Stimulated activated CD4-positive, alpha-beta T cell treated with anti-CD3 and anti-CD28 coated beads, Interleukin-12 subunit alpha, Interleukin-12 subunit beta, amount 100 ng/mL, for 24 hours (primary cell): ENCODE measurements at places on chromosomes 7 and 10.

- DNase-seq: no peak
Observed at GRCh38 chr7:100215895-100216294, 3.9 kb upstream of the PVRIG start.

- DNase-seq: no peak
Observed at GRCh38 chr7:116259156-116259870, 49.0 kb downstream of the TES start.

DNA sequence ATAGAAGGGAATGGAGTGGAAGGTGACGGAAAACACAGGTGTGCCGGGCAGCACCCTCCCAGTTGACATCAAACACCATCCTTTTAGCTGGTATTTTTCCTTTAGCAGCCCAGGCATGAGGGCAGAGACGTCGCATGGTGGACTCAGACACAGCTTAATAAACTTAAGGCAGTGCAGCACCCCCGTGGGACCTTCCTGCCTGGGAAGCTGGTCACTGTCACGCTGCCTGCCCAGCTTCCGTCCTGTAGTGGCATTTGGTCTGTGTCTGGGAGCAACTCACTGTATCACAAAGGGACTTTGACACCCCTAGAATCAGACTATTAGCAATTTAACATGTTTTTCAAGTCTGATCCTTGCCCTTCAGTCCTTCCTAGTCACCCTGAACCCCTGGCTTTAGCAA is 35.8 kb downstream of the IL15RA start:
- no peak for DNase-seq

- no peak for DNase-seq
Observed at GRCh38 chr7:110590415-110590814, 500.5 kb upstream of the LRRN3 start.

DNA sequence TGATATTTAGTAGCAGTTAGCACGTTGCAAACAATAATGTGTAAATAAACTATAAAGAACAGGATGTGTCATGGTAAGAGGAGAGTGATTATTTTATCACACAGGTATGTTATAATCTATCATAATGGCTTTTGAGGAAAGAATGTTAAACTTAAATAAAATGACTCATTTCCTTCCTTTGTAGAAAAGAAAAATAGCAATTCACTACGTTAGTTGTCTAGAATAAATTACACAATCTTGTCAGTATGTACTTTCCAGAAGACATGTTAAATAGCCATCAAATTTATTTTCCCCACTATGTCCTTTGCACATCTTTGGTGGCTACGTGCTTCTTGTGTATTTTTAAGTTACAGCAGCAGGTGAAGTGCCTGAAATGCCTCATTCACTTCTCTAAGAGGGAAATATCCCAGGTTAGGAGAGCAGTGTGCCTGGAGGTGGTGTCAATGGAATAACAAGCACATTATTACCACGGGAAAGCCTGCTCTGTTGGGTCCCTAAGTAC is 133.8 kb downstream of the SEMA3A start:
- no peak for DNase-seq

GRCh38 chr10:33566001-33566400 is 231.5 kb upstream of the NRP1 start:
- DNase-seq: no peak

- no peak for DNase-seq
Observed at GRCh38 chr7:33108554-33109004, 625 bp downstream of the RP9 start.

DNA sequence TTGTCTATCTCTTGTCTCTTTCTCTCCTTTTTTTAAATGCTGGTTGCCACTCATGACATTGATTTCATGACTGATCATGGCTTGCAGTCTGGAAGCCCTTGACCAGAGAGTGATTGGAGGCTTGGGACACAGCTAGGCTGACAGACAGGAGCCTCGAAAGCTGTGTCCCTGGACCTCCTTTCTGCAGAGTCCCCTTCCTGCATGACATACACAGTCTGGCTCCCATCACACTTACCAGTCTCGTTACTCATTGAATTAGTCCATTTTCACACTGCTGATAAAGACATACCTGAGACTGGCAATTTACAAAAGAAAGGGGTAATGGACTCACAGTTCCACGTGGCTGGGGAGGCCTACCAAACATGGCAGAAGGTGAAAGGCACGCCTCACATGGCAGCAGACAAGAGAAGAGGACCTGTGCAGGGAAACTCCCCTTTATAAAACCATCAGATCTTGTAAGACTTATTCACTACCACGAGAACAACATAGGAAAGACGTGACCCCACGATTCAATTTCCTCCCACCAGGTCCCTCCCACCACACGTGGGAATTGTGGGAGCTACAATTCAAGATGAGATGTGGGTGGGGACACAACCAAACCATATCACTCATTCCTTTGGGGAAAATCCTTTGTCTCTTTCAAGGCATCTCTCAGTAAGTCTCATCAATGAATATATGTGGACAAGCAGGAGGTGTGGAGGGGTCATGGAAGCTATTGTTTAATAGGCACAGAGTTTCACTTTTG is 102.3 kb downstream of the TBXAS1 start:
- DNase-seq: no peak

GRCh38 chr7:149714081-149714909 is 59.1 kb downstream of the ZNF467 start:
- peak; percentile 87 for DNase-seq

DNA sequence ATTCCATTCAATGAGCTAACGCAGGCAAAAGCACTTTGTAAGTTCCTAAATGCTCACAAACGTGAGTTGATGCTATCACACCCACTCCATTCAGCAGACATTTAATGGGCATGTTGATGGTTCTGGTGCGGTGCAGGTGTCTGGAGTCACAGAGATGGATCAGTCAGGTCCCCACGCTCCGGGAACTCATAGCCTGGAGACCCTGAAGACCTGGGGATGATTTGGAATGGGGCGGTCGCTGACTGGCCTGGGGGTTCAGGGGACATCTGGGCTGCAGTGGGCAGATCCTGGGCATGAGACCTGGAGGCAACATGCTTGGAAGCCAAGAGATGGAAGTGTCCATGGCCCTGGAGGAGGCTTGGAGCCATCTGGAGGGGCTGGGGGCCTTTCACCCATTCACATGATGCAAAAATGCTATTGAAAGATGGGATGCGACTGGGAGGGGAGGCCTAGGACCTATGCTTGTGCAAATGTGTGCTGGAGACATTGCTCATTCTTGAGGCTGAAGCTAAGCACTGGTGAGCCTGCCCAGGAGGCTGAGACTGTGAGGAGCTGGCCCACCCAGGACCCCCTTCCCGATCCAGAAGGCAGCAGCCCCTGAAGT is 522.6 kb downstream of the GLRX3 start:
- DNase-seq: no peak

- DNase-seq: no peak
Observed at GRCh38 chr10:2589196-2589595, 478.2 kb upstream of the PFKP start.

DNA sequence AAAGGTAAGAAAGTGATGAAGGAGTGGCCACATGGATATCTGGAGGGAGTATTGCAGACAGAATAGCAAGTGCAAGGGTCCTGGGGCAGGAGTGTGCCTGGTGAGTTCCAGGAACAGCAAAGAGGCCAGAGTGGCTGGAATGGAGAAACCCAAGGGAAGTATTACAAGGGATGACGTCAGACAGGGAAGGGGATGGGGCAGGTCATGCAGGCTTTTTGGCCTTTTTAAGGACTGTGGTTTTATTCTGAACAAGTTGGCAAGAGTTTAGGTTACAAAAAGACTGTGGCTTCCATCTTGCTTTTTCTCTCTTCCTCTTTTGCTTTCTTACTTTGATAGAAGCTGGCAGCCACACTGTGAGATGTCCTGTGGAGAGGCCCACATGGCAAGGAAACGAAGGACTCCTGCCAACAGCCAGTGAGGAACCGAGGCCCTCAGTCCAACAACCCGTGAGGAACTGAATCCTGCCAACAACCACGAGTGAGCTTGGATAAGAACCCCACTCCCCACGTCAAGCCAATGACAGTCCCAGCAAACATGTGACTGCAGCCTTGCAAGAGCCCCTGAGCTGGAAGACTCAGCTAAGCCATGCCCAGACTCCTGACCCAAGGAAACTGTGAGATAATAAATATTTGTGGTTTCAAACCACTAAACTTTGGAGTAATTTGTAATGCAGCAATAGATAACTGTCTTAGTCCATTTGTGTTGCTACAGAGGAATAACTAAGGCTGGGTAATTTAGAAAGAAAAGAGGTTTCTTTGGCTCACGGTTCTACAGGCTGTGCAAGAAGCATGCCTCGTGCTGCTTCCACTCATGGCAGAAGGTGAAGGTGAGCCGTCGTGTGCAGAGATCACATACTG is 19.8 kb upstream of the KDM7A start:
- no peak for DNase-seq

DNA sequence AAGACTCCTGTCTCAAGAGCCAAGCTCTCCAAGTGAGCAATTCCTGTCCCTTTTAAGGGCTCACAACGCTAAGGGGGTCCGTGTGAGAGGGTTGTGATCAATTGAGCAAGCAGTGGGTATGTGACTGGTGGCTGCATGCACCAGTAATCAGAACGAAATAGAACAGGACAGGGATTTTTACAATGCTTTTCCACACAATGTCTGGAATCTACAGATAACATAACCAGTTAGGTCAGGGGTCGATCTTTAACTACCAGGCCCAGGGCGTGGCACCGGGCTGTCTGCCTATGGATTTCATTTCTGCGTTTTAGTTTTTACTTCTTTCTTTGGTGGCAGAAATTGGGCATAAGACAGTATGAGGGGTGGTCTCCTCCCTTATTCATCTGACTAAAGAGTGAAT is 54.9 kb upstream of the SP4 start:
- DNase-seq: no peak

- no peak for DNase-seq
Observed at GRCh38 chr7:157116762-157117161, 22.0 kb upstream of the UBE3C start.

DNA sequence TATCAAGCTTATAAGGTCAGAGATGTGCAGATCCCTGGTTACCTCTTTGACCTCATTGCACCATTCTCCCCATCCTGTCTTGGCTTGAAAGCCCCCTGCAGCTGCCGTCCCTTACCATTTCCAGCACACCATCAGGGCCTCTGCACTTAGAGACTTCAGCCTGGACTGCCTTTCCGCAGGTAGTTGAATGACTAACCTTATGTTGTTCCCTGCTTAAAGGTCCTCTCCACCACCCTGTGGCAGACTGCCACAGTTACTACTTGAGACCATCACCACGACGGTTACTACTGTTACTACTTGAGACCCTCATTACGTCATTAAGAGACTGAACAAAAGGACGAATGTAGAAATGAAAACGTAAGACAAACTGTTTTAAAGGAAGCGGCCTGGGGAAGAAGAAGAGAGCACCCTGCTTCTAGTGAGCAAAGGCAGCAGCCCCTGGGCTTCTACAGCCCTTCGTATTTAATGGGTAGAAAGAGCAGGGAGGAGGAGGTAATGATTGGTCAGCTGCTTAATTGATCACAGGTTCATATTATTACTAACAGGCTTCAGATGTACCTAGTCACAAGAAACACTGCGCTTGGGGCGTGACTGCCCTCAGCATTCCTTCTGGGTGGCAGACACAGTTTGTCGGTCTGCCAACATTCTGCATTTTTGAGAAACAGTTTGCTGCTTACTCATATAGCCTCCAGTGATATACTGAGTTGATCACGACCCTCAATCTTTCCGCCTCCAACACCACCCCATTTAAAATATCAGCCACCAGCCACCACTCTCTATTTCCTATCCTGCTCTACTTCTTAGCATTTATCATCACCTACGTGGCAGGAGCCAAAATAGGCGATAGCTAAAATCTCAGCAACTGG is 74.1 kb upstream of the PARD3 start:
- DNase-seq: no peak

GRCh38 chr7:46515844-46516590 is 594.9 kb upstream of the IGFBP3 start:
- no peak for DNase-seq

GRCh38 chr7:101617451-101618206 is 11.5 kb downstream of the MYL10 start:
- DNase-seq: no peak

DNA sequence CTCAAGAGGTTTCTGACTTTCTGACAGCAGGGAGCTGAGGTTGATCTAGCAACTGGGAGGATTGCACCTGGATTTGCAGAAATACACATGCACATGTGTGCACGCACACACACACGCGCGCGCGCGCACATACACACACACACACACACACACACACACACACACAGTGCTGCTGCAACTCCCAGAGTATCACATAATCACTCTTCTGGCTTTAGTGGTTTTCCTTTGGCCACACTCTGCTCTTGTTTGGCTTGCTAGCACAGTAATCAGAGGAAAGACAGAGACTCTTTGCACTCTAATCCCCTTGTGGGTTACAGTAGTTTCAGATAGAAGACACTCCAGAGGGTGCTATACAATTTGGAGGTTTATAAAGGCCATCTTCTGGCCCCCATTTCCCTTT is 705.0 kb downstream of the AUTS2 start:
- DNase-seq: no peak

- no peak for DNase-seq
Observed at GRCh38 chr7:129067943-129068548, 13.1 kb upstream of the TNPO3 start.

- no peak for DNase-seq
Observed at GRCh38 chr7:34430456-34430855, 227.6 kb upstream of the NPSR1 start.

- peak; percentile 64 for DNase-seq
Observed at GRCh38 chr10:71696628-71697326, 22.8 kb downstream of the C10orf105 start.

GRCh38 chr7:96548664-96549063 is 161.0 kb downstream of the SEM1 start:
- no peak for DNase-seq

- no peak for DNase-seq
Observed at GRCh38 chr7:81684514-81685269, 85.2 kb downstream of the HGF start.

- no peak for DNase-seq
Observed at GRCh38 chr10:56874950-56875349, 513.9 kb upstream of the ZWINT start.

GRCh38 chr10:35501923-35502322 is 103.2 kb upstream of the GJD4 start:
- DNase-seq: no peak

- no peak for DNase-seq
Observed at GRCh38 chr10:51783941-51784340, 84.5 kb upstream of the CSTF2T start.

DNA sequence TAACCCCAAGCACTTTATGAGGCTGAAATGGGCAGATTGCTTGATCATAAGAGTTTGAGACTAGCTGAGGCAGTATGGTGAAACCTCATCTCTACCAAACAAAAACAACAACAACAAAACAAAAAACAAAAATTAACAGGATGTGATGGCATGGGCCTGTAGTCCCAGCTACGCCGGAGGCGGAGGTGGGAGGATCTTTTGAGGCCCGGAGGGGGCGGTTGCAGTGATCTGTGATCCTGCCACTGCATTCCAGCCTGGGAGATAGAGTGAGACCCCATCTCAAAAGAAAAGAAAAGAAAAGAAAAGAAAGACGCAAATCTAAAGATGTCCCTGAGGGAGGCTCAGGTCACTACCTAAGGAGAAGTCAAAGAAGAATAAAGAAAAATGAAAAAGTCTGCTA is 35.3 kb upstream of the AGR2 start:
- DNase-seq: no peak

- no peak for DNase-seq
Observed at GRCh38 chr10:31708046-31708445, 220.6 kb downstream of the ARHGAP12 start.

- no peak for DNase-seq
Observed at GRCh38 chr10:120833222-120833928, 17.8 kb upstream of the WDR11 start.
